ENCODE measurements at places on chromosomes 3 and 15. TPM values are rescaled to one million over a fixed set of nuclear protein-coding genes. Genes with fewer than 3 reads are reported as not detected.

DNA sequence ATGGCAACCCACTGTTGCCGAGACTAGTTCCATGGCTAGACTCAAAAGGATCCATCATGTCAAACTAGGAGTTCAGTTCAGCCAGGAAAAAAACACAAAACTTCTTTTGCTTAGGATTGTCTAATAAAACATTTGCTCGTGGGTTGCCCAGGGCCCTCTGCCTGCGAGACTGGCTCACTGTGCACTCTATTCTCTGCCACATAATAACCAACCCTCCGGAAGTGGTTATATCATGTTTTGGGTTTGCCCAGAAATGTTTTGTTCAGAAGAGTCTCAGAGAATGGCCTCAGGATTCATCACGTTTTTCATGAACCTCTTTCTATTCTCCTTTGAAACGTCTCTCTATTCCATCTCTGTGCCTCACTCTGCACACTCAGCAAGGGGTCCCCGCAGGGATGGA, 216.1 kb downstream of the SV2B start:
- no peak for DNase-seq

DNA sequence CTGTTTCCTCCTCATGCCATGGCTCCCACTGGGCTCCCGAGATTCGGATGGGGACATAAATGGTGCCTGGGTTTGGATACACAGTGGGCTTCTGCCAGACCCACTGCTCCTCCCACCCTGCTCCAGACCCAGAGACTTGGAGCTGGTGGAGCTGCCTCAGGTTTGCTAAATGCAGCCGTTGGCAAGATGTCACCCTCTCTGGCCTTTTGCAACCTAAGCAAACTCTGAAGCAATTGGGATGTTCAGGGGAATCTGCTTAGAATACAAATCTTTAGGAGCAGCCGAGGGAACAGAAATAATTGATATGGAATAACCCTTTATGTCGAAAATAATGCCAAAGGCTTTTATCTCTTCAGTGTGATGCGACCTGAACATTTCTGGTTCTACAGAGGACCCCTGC, 33.4 kb downstream of the PRICKLE2 start:
- DNase-seq: no peak

- DNase-seq: peak; percentile 77
Measured at GRCh38 chr3:185176750-185177359, 24.0 kb upstream of the C3orf70 start.

DNA sequence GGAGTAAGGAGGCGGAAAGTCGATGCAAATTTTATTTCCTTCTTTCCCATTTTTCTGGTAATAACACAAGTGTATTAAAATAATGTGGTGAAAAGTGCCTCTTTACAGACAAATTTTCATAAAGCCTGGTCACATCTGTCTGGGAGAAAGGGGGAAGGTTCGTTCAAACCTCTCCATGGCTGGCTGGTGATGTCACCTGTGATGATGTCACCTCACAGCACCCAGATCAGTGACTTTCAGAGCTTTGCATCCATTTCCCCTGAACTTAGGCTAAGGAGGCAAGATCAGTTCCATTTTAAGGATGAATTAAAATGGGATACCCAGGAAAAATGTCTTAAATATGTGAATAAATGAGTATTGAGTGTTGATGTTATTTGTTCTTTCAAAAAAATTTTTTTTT, 34.1 kb downstream of the ATP10A start:
- no peak for DNase-seq

GRCh38 chr3:20742903-20743552, 557.0 kb upstream of the SGO1 start:
- peak; percentile 3 for DNase-seq

DNA sequence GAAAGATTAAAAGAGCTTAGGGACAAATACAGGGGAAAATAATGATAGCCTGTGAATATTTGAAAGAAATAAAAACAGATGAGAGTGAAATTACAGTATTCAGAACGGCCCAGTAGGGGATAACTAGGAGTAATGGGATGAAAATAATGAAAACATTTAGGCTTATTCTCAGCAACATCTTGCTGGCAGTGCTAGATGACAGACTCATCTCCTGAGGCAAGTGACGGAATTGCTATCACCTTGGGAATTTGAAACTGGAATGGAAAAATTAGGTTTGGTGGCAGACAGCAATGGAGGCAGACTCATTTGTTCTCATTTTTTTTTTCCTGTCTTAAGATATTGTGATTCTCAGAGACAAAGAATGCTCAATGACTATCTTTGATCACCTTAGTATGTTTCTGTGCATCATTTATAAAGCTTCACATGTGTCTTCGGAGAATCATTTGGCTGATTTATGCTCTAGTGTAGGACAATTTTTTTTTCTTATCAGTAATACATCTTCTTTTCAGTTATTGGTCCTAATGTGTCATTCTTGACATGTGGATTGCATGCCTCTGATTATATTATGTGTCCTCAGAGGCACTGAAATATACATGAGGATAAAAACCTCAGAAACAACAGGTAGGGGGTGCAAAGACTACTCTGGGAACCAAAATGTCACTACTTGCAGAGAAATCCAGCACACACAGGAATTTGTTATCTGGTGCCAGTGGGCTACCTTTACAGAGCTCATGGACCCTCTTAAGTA, 711.7 kb downstream of the EDEM1 start:
- DNase-seq: no peak

GRCh38 chr3:14283813-14284438, 105.3 kb downstream of the LSM3 start:
- no peak for DNase-seq

- DNase-seq: peak; percentile 29
Measured at GRCh38 chr3:39473452-39474125, 6.1 kb downstream of the MOBP start.

DNA sequence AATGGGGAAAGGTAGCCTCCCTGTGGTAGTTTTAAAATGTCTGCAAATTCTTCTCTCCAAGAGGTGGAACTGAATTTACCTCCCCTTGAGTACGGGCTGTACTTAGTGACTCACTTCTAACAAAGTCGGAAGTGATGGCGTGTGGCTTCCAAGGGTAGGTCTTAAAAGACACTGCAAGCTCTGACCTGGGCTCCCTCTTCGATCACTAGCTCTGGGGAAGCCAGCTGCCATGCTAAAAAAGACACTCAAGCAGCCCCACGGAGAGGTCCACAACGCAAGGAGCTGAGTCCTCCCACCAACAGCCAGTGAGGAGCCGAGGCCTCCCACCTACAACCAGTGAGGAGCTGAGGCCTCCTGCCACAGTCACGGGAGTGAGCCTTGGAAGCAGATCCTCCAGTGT, 122.0 kb upstream of the HACD2 start:
- DNase-seq: no peak

- DNase-seq: no peak
Measured at GRCh38 chr3:44870375-44871061, 3.9 kb upstream of the TGM4 start.

DNA sequence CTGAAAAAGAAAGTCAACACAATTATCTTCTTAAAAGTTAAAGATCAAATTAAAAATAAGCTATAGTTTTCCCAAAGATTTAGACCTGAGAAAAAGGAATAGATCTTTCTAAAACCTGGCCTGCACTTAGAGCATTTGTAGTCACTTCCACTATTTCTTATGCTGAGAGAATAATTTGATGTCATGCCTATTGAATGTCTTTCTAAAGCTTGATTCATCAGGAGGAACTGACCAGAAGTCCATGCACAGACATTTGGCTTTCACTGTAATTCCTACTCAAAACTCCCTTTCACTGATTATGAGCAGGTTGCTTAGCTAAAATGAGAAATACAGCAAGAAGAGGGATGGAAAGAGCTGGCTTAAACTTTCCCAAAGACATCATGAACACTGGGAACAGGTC, 4.3 kb downstream of the GREM1 start:
- DNase-seq: no peak

DNA sequence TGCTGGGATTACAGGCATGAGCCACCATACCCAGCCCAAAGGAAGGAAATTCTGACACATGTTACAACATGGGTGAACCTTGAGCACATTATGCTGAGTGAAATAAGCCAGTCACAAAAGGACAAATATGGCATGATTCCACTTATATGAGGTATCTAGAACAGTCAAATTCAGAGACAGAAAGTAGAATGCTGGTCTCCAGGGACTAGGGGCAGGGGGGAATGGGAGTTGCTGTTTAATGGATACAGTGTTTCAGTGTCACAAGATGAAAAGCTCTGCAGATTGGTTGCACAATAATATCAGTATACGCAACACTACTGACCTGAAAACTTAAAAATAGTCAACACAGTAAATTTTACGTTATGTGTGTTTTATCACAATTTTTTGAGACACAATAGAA, 4.1 kb downstream of the SPATA12 start:
- no peak for DNase-seq

GRCh38 chr3:81452418-81452817, 309.0 kb downstream of the GBE1 start:
- DNase-seq: no peak

DNA sequence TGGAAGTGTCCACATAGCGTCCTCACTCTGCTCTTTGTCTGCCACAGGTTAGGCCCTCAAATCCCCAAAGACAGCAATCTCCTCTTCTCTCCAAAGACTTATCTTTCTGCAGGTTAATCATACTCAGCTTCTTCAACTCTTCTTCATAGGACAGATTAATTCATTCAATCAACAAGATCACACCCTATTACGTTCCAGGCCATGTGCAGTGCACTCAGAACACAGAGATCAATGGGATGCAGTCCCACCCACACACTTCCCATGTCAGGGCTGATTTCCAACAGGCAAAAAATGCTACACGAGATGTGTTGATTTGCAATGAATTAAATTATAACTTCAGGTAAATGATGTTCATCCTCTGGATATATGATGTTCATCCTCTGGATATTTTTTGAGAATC, 33.5 kb upstream of the ZNF639 start:
- no peak for DNase-seq

GRCh38 chr3:125194849-125195601, 17.5 kb downstream of the SLC12A8 start:
- DNase-seq: peak; percentile 72

DNA sequence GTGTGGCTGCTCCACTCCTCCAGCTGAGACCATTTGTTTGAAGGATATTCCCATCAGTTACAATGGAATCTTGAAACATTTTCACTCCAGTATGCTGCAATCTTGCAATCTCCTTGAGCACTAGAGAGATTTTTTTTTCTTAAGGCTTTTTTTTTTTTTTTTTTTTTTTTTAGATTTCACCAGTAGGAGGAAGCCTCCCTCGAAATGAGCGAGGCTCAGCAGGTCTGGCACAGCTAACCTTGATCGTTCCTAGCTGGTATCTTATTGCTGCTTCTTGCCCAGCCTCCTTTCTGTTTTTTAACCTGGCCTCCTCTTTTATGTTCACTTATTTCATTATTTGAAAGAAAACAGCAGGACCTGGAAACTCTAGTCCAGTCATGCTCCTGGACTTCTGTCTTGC, 48.1 kb downstream of the RAP2B start:
- DNase-seq: no peak

TRPM1 gene
- not detected for total RNA-seq

GOLGA6B gene
- 0.21 TPM for total RNA-seq

SCN5A gene
- 6.1 TPM for total RNA-seq

CD86 gene
- 2.5 TPM for total RNA-seq

All from tongue (tissue), 3 donors.